ENCODE measurements at places on chromosomes 5 and 9.

GRCh38 chr5:2750026-2750757 is 1.3 kb downstream of the IRX2 start:
- H3K4me3 ChIP-seq: peak overlapping the region; percentile 63
- no peak overlapping the region for H3K27ac ChIP-seq
- peaks cover 4% of the 10 kb centered on the region for H3K36me3 ChIP-seq
- H3K4me1 ChIP-seq: peaks cover 18% of the 10 kb centered on the region

- no peak overlapping the region for H3K27ac ChIP-seq
- H3K4me3 ChIP-seq: no peak overlapping the region
- DNase-seq: no peak
- H3K4me1 ChIP-seq: peaks cover 6% of the 10 kb centered on the region
Observed at GRCh38 chr9:750249-750967, 91.1 kb upstream of the DMRT1 start.

- peak; percentile 82 for DNase-seq
- no peaks in the 10 kb centered on the region for H3K27me3 ChIP-seq
- no peaks in the 10 kb centered on the region for H3K36me3 ChIP-seq
- H3K4me3 ChIP-seq: peak overlapping the region; percentile 70
- peaks cover 19% of the 10 kb centered on the region for H3K4me1 ChIP-seq
Observed at GRCh38 chr9:22446950-22447617, 460 bp downstream of the DMRTA1 start.

GRCh38 chr9:127225801-127226625 is 38.6 kb upstream of the GARNL3 start:
- peaks cover 25% of the 10 kb centered on the region for H3K27me3 ChIP-seq
- H3K36me3 ChIP-seq: no peaks in the 10 kb centered on the region
- peak overlapping the region; percentile 75 for H3K4me3 ChIP-seq
- peaks cover 8% of the 10 kb centered on the region for H3K4me1 ChIP-seq

DNA sequence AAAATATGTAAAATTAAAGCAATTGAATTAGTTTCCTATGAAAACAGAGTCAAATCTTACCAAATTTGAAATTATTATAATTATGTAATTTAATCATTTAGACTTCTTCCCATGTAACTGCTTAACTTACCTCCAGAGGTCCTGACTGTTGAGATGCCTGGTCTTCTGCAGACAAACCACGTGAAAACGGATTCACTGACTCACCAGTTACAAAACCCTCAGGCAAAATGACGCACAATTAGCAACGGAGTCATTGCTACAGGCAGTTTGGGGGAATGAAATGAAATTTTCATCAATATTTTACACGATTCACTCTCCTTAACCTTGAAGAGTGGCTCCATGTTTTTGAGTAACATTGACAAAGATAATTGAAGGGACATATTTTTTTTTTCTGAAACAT is 460.8 kb downstream of the MTRR start:
- H3K27me3 ChIP-seq: no peaks in the 10 kb centered on the region
- no peak overlapping the region for H3K4me3 ChIP-seq
- no peak overlapping the region for H3K27ac ChIP-seq
- no peak for DNase-seq
- no peaks in the 10 kb centered on the region for H3K36me3 ChIP-seq

GRCh38 chr5:143143973-143144372 is 259.5 kb downstream of the NR3C1 start:
- H3K4me1 ChIP-seq: no peaks in the 10 kb centered on the region
- H3K4me3 ChIP-seq: no peak overlapping the region
- no peak overlapping the region for H3K27ac ChIP-seq

DNA sequence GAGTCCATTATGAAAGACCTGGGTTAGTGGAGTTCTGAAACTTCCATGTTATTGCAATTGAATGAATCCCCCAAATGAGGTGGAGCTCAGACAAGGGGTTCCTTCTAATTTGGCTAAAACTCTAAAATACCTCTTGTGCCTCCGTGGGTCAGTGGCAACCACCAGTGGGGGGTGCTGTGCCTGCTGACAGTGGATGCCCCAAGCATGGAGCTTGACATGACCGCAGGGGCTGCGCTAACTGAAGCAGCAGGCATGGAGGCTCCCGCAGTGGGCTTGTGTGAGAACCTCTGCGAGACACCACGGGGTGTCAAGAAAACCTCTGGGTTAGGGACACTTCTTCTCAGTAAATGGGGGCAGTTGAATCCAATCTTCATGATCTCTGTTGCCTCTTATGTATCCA is 200.5 kb downstream of the DRD1 start:
- H3K27ac ChIP-seq: no peak overlapping the region
- DNase-seq: peak; percentile 36
- H3K4me3 ChIP-seq: no peak overlapping the region
- H3K4me1 ChIP-seq: no peaks in the 10 kb centered on the region
- no peaks in the 10 kb centered on the region for H3K36me3 ChIP-seq
- H3K27me3 ChIP-seq: no peaks in the 10 kb centered on the region

Data from GM23338 (cell line).